ENCODE measurements at places on chromosomes 7 and 10. TPM values are rescaled to one million over a fixed set of nuclear protein-coding genes. Genes with fewer than 3 reads are reported as not detected.

The MTPN gene
- polyA plus RNA-seq: 179 TPM

The LIPN gene
- polyA plus RNA-seq: not detected

The LRIT1 gene
- polyA plus RNA-seq: not detected

The TAC1 gene
- 0.83 TPM for polyA plus RNA-seq

The CALML5 gene
- polyA plus RNA-seq: not detected

DNA sequence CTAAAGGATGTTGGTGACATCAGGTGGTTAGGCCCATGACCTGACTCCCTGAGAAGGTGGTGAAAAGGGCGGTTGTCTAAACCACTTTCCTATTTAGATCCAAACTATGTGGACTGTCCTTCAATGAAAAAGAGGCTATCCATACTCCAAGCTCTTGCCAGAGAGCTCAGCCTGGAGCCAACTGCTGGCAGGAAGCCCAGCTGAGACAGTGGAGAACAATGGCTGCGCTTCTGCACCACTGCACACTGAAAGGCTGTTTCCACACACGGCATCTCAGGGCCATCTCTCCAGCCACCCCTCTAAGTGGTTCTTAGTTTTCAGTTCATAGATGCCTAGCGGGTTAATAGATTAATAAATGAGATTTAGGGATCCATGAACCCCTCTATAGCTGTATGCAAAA, 488.8 kb upstream of the ZMIZ1 start:
- peak; percentile 78 for DNase-seq

GRCh38 chr10:87545783-87546182, 41.1 kb downstream of the MINPP1 start:
- DNase-seq: no peak

- DNase-seq: peak; percentile 90
Observed at GRCh38 chr7:80134536-80135308, at the start of gene GNAI1. Gene GNAI1, plus strand, starts transcription at chr7:80134831. Its CDS starts 330 bp downstream, at chr7:80135161.

GRCh38 chr7:38323156-38323555, 49.7 kb upstream of the TARP start:
- no peak for DNase-seq
